ENCODE measurements at places on chromosomes 12 and 14.

DNA sequence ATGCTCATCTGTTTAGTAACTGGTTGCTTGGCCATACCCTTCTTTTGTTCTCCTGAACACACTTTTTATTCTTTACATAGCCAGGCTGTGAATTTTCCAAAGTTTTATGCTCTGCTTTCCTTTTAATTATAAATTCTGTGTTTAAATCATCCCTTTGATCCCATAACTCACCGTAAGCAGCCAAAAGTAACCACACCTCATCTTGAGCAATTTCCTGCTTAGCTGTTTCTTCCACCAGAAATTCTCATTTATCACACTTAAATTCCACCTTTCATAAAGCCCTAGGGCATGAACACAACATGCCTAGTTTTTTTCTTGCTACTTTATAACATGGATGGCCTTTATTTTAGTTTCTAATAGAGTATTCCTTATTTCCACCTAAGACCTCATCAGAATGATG, 510.7 kb downstream of the C12orf50 start:
- DNase-seq, result no peak

- no peak for DNase-seq
Observed at GRCh38 chr14:89870316-89870715, 84.2 kb downstream of the EFCAB11 start.

DNA sequence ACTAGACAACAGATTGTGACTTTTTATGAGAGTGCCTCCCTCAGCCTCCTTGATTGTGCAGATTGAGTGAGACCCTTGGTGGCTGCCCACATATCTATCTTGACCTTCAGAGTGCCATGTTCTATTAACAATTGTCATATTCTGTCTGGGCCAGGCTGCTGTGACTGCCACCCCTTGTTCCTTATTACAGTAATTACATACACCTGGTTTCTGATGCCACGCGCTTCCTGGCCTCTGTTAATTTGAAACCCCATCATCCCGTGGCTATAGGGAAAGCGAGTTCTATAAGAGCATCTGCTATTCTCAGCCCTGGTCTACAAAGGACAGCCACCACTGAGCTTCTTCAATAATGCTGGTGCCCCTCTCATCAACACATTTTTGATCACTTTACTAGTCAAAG, 228.7 kb downstream of the PCNX1 start:
- DNase-seq, result no peak

DNA sequence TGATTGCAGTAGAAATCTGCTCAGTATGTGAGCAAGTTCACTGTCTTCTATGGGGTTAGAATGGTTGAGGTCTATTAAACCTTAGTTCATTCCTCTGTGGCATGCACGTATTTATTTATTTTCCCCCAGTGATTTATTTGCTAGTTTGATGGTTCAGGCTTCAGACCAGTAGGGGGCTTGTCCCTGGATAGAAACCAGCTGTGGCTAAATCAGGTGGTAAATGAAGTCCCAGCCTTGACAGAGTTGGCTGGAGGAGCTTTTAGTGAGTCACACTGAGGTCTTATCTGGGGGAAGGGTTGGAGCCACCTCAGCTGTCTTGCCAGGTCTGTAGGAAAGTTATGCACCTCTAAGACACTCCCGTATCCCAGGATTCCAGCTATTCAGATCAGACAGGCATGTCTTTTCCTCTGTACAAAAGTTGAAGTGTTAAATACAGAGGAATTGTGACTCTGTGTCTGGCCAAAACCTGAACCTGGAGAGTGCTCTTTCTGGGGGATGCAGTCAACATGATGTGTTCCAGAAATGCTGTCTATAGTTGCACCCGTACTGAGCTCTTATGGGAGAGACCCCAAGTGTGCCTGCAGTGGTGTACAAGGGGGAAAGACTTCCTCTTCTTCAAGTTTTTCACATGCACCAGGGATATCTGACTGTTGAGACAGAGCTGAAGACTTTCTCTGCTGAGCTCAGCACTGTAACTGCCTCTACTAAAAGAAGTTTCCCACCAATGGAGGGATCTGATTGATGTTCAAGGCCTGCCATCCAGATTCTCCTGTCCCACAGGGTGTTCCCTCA, 1322.1 kb downstream of the TMEM121 start:
- peak; percentile 18 for DNase-seq

DNA sequence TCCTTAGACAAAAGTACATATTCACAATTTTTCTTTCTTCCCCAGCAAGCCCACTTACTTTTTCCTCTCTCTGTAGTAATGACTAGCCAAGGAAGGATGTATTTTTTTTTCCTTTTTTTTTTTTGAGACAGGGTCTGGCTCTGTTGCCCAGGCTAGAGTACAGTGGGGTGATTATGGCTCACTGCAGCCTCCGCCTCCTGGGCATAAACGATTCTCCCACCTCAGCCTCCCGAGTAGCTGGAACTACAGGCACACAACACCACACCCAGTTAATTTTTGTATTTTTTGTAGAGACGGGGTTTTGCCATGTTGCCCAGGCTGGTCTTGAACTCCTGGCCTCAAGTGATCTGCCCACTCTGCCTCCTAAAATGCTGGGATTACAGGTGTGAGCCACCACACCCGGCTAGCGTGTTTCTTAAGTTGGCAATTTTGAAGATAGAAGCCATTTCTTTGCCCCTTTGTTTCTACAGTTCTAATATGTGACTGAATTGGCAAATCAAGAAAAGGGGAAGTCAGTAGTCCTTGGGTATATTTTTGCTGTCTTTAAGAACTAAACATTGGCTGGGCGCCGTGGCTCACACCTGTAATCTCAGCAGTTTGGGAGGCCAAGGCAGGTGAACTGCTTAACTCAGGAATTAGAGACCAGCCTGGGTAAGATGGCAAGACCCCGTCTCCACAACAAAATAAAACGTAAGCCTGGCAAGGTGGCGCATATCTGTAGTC, 3.2 kb upstream of the NACA start:
- DNase-seq, result no peak

- DNase-seq, result no peak
Observed at GRCh38 chr14:69013943-69014782, 35.1 kb upstream of the ACTN1 start.

- DNase-seq, result no peak
Observed at GRCh38 chr12:97568336-97569180, 106.0 kb downstream of the RMST start.

DNA sequence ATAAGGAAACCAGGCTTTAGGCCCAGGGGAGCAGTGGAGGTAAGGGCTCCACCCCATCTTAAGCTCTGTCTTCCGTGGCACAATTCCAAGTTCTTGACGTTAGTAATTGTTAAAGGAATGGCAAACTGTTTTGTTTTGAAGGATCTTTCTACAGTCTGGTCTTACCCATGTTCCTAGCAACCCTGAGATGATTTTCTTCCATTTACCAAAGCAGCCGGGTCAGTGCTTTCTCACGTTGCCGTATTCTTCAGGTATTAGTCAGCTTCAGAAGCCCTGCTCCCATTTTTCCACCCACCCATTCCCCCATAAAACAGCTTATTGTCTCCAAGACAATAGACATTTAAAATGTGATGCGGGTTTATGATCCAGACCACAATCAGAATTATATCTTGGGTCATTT, 10.3 kb downstream of the NRIP2 start:
- DNase-seq, result no peak
